Peyer's patch (tissue), 4 donors: ENCODE measurements at places on chromosomes 11 and 22.

GRCh38 chr11:26971961-26972360 lies 22.0 kb upstream of the FIBIN start:
- no peak for DNase-seq

DNA sequence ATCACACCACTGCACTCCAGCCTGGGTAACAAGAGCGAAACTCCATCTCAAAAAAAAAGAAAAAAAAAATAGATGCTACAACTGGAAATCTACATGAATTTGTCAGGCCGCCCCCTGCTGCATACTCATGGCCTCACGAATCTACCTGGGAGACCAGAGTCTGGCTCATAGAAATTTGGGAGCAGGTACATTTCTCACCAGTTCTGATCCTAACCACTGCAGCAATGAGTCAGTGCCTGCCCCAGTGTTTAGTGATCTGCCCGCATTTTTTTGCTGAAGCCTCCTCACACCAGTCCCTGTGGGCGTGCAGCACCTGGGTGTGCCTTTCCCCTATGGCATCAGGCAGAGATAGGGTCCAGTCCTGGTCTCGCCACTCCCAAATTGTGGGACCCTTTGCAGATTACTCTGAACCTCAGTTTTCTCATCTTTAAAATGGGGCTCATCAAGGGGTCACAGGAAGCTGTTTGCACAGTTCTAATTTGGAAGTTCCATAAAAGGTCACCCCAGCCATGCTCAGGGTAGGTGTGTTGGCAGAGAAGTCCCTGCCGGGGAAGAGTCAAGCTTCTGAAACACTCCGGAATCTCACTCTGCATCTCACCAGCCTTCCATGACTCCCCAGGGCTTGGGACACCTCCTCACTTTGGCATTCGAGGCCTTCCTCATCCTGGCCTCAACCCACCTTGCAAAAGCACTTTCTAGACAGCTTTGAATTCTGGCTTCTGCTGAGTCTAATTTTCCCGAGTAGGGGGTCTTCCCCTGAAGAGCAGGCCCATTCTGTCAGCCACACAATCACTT lies 39.3 kb upstream of the LINC01488 start:
- no peak for DNase-seq

GRCh38 chr11:78391424-78391823 lies 26.2 kb downstream of the GAB2 start:
- DNase-seq = no peak

- DNase-seq = no peak
Observed at GRCh38 chr11:79852176-79852575, 411.3 kb upstream of the TENM4 start.

DNA sequence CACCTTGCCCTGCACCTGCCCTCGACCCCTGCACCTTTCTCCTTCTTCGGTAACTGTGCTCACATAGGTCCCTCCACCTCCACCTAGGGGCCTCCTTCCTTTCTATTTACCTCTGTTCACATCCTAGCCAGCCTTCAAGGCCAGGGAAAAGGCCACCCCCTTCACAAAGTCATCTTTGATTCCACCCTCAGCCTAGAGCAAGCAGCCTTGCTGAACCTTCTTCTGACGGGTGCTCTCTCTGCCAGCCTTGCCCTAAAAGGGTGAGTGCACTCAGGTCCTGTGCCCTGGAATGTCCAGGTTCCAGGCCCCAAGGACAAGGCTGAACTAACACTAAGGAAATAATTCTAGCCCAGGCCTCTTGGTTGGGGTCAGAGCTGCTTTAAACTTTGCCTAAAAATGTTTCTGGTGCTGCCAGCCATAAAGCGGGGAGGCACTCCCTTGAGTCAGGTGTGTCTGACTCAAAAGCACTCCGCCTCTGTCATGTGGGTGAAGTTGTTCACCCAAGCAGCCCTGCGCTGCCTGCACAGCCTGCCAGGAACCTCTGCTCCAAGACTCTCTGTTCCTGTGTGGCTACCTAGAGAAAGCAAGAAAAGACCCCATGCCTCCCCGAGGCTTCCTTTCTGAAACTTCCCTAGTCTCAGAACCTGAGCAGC lies 9.2 kb upstream of the FAM83F start:
- no peak for DNase-seq

DNA sequence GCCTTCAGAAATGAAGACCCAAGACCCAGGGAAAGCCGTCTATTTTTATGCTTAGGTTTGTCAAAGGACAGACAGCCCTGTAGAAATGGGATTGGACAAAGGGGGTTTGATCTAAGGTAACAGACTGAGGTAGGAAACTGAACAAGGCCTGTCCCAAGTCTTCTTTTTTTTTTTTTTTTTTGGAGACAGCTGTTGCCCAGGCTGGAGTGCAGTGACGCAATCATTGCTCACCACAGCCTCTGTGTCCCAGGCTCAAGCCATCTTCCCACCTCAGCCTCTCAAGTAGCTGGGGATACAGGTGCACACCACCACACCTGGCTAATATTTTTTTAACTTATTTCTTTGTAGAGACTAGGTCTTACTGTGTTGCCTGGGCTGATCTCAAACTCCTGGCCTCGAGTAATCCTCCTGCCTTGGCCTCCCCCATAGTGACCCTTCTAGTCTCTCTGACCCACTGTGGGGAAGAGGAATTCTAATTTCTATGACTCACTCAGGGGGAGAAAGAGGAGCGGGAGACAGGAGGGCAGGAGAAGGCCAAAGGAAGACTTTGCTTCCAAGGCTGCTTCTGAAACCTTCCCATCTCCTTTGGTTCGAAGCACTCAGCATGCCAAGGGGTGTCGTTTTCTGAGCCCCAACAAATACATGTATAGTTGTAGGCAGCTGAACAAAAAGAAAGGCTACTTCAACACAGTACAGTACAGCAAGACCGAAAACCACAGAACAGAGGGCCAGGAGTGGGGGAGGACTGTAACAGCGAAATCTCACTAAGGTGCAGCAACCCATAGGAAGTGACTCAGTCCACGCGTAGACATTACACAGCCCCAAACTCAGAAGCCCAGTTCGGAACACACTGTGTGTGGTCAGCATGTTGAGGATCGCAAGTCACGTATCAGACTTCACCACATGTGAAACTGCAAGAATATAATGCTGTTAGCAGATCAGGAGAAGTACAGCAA lies 872 bp downstream of the TMA7B start:
- DNase-seq = no peak

- no peak for DNase-seq
Observed at GRCh38 chr11:87926250-87926970, 248.8 kb downstream of the RAB38 start.

DNA sequence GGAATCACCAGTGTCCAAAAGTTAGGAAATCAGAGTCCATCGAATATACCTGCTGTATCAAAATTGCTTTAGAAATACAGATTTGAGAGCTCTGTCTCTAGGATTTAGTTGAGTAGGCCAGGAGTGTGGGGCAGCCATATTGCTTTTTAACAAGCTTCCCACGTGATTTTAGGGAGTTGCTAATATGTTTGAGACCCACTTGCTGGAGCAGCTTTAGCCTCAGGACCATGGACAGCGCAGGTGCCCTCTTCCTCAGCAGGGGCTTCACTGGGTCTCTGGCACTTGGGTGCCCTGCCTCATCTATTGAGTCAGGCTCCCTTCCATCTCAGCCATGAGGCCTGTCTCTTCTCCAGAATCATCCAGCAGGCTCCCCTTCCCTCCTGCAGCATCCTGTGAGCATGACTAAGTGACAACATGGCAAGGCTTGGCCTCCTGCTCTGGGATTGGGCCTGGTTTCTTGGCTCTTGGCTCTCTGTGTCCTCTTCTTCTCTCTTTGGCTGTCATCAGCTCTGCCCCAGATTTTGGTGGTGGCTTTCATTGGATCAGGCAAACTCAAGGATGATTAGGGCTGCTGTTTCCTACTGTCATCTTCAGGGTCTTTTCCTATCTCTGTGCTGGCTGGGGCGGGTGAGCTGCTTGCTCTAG lies 70.0 kb downstream of the SGSM1 start:
- no peak for DNase-seq

- peak; percentile 70 for DNase-seq
Observed at GRCh38 chr11:123061403-123062157, at the start of gene HSPA8. Gene HSPA8, minus strand, starts transcription at chr11:123062136. Its CDS starts 812 bp downstream, at chr11:123061324.

GRCh38 chr22:36986242-36986821 lies 32.9 kb downstream of the TST start:
- DNase-seq = no peak

GRCh38 chr11:93704237-93704636 lies 37.1 kb downstream of the TAF1D start:
- DNase-seq = no peak

DNA sequence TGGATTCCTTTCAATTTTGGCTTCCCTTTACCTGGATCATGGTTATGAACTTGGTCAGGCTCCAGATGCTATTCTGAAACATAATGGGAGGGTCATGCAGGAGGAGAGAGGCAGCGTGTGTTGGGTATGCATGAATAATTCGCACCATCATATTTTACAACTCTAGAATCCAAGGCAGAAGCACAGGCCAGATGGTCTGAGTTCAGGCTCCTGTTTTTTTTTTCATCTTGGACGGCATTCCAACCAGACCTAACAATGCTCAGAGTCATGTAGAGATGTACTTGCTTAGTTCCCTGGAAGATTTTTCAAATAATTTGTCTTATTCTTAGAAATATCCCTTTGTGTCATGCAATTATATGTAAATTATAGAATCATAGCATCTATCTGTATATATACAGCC lies 393.5 kb downstream of the JRKL start:
- no peak for DNase-seq

DNA sequence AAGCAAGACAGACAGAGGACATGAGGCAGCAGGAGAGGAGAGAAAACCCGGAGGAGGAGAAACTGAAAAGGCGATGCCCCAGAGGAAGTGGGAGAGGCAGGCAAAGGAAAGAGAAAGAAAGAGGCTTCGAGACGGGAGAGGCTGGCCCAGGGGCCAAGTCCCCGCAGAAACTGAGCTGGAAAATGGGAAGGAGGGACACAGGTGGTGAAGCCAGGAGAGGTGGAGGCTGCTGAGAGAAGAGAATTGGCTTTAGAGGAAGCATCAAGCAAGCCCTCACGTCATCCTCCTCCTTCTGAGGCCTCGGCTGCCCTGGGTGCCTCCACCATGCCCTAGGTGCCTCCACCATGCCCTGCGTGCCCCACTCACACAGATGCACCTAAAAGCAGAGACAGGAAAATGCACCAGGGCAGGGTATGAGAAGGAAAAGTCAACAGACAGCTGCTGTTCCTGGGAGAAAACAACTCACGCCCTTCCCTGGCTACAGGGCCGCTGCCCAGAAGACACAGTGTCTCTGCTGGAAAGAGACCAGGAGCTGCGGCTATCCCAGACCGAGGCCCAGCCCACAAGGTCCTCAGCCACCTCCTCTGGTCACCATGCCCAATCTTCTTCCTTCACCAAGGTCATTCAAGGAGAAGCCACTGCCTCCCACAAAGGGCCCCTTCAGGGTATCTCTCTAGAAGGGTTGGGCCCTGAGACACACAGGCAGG lies 14.3 kb downstream of the FXYD6 start:
- DNase-seq = no peak

DNA sequence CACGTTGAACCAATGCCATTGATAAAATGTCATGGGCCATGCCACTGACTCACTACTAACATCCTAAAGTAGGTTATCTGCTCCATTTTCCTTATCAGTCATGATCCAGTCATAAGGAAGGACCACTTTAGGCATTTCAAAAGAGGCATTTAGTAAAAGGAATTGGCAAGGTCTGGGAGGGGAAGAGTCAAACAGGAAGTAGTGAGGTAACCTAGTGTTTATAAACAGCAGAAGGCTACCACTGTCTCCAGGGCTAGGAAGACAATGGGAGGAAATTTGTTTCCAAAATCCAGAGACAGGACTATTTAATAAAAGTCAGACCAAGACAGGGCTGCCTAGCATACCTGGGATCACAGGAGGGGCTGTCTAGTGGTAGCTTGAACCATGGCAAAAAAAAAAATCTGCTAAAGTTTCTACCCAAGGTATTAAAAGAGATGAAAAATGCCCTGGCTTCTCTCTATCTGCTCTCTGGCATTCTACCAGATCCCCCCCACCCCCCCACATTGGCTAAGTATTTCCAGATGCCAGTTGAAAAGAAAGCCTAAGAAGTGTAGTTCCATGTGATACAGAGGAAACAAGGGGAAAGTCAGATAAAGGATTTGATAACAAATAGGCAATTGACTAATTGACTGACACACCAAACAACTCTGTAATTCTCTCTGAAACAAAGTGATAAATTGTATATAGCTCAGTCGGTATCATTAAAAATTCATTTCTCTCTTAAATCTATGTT lies 50.4 kb upstream of the C11orf87 start:
- no peak for DNase-seq

- DNase-seq = no peak
Observed at GRCh38 chr22:47033648-47034000, 271.2 kb downstream of the TBC1D22A start.

- no peak for DNase-seq
Observed at GRCh38 chr11:34653031-34653430, 32.1 kb downstream of the EHF start.

DNA sequence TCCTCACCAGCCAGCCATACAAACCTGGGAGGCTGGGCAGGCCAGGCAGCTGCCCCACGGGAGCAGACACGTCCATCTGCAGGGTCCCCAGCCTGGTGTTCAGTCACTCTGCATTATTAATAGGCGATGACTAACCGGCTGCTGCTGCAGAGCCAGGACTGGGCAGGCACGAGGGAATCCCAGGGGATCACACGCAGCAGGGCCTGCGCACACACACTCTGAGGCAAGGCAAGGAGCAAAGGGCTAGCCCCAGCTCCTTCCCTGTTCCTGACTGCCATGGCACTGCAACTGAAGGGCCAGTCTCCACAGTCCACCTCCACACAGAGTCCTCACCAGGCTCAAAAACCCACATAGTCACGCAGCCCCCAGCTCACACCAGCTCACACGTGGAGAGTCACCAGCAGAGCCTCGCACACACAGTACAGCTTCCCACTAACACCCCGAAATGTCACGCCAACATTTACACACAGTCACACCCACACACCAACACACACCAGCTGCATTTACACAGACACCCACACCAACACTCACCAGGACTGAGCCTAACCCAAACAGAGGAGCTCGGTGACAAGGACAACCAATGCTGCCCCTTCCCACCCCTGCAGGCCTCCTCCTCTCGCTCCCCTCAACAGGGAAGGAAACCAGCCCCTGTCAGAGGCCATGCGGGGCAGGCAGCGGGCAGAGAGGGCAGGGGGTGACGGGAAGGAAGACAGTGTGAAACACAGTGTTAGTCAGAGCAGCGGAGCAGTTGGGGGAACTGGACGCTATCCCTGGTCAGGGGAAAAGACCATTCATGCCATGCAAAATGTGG lies 47.3 kb downstream of the NRXN2 start:
- no peak for DNase-seq

GRCh38 chr11:74519710-74520109 lies 26.2 kb upstream of the LIPT2 start:
- DNase-seq = no peak

- DNase-seq = peak; percentile 85
Observed at GRCh38 chr22:36757668-36758211, 18.2 kb downstream of the IFT27 start.

- DNase-seq = no peak
Observed at GRCh38 chr22:21714059-21714770, 21.4 kb downstream of the YPEL1 start.

GRCh38 chr11:22079133-22079872 lies 113.6 kb upstream of the ANO5 start:
- DNase-seq = no peak
